Pancreas (tissue), 10 donors: ENCODE measurements at places on chromosomes 6 and 20. TPM values are rescaled to one million over a fixed set of nuclear protein-coding genes. Genes with fewer than 3 reads are reported as not detected.

DNA sequence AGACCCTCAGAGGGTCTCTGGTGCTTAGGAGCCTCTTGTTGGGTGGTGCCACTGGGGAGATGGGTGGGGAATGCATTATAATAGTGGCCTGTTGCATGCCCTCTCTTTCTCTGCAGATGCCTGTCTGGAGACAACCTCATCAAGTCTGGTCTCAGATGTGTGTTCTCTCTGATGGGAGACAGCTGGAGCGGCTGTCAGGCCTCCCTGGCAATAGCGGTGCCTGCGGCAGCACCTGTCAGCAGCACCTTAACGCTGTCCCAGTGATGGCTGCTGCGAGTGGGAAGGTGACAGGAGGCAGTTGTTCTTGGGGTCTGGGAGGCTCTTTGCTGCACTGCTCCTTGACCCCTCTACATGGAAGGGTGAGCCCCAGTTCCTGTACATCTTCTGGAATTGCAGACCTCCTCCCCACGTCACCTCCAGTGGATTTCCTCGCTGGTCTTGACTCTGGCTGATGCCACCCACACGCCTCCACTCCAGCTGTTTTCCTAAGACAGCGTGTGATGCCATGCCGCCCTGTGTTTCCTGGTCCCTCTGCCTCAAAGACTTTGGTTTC, 63.3 kb upstream of the BLCAP start:
- no peaks in the 10 kb centered on the region for H3K4me1 ChIP-seq
- H3K27me3 ChIP-seq = no peaks in the 10 kb centered on the region
- H3K36me3 ChIP-seq = no peaks in the 10 kb centered on the region
- DNase-seq = no peak
- H3K27ac ChIP-seq = no peak overlapping the region

GRCh38 chr6:163974322-163974721, 559.8 kb downstream of the QKI start:
- H3K4me1 ChIP-seq = no peaks in the 10 kb centered on the region
- no peak overlapping the region for H3K27ac ChIP-seq
- H3K36me3 ChIP-seq = no peaks in the 10 kb centered on the region
- no peak overlapping the region for H3K4me3 ChIP-seq
- DNase-seq = no peak

DNA sequence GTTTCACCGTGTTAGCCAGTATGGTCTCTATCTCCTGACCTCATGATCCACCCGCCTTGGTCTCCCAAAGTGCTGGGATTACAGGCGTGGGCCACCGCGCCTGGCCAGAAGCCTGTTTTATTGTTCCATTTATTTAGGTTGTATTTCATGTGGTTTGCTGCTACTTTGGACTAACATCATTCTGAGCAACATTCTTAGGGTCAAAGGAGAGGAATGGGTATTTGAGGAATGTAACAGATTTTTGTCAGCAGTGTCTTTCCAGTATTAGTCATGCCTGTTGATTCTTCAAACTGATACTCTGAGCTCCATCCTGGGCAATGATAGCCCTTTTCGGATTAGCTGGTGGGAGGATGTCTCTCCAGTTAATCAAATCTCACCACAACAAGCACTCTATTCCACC, 213.0 kb upstream of the CITED2 start:
- peak overlapping the region; percentile 80 for H3K27ac ChIP-seq
- H3K27me3 ChIP-seq = no peaks in the 10 kb centered on the region
- H3K4me3 ChIP-seq = no peak overlapping the region

- no peaks in the 10 kb centered on the region for H3K4me1 ChIP-seq
- H3K27ac ChIP-seq = no peak overlapping the region
- no peaks in the 10 kb centered on the region for H3K36me3 ChIP-seq
- DNase-seq = no peak
These were observed 12.0 kb upstream of the CITED2 start for GRCh38 chr6:139386404-139386803.

Gene SMPDL3A
- total RNA-seq = 11.0 TPM

Gene CLPSL2
- 1.4 TPM for total RNA-seq

- H3K4me3 ChIP-seq = no peak overlapping the region
- H3K27ac ChIP-seq = no peak overlapping the region
- no peak for DNase-seq
These were observed 26.7 kb downstream of the KAT14 start for GRCh38 chr20:18164356-18164755.
